ENCODE measurements at places on chromosomes 4 and X.

GRCh38 chrX:111180750-111181240 is 84.8 kb downstream of the PAK3 start:
- no peak for DNase-seq

DNA sequence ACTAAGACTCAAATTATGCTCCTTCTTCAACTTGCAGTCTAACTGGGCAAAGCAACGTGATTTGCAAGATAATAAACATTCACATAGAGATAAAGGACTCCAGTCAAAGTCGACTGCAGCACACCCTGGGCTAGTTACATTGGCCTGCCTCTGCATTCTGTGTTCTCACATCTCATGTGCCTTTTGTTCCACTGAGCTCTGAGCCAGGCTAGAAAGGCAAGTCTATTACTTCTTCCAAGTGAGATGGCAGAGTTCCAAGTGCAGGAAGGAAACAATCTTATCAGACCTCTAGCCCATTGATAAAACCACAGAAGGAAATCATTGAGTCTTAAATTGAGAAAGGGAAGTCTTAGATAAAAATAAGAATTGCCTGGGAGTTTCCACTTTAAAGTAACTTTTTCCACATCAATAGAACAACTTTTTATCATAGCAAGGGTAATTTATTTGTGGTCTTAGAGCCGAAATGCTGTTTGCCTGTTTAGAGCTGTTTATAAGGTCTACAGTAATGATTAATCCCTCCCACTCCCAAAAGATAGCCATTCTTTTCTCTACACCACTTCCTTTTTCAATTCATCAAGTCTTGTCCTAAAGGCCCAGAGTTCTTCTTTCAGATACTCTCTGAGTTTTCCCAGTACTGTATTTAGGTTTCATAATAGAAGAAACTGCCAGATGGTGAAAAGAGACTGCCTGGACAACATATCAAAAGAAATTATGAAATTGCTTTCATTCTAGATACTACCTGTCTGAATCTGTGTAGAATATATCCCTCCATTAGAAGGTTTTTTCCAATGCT is 200.2 kb downstream of the GUCY2F start:
- no peak for DNase-seq

- no peak for DNase-seq
Measured at GRCh38 chr4:76952656-76953582, 3.4 kb downstream of the SEPTIN11 start.

DNA sequence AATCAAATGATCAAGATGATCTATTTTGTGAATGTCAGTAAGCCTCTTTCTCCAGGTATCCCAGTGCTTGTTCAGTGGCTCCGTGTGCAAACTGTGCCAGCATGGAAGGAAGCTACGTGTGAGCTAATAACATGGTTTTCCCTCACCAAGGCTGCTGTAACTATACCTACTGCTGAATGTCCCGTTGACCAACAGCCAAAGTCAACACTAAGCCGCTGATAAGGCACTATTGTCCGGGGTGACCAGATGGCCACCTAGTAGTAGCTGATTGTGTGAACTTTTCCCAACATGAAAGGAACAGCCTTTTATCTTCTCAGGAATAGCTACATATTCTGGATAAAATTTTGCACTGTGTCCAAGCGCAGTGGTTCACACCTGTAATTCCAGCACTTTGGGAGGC is 58.0 kb upstream of the ABCG2 start:
- no peak for DNase-seq

GRCh38 chrX:45811326-45811725 is 610.6 kb upstream of the DIPK2B start:
- no peak for DNase-seq

DNA sequence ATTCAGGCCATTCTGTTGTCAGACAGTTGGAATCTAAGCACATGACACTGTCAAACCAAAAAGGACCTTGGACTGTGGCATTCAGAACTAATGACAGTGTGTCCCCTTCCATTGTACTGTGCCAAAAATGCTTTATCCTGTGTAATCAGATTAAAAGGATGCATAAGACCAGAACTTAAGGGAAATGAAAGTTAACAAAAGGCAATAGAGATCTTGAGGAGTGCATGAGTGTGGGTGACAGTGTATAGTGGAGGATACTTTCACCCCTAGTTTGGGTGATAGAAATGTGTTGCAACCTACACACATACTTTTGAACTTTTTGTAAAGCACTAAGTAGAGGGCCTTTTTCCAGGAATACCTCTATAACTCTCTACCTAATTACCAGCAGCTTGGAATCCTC is 4.5 kb downstream of the CYSLTR1 start:
- no peak for DNase-seq

GRCh38 chr4:120847019-120847582 is 75.4 kb downstream of the PRDM5 start:
- no peak for DNase-seq

GRCh38 chr4:8574796-8575370 is 5.3 kb upstream of the GPR78 start:
- DNase-seq = no peak

GRCh38 chr4:75745161-75745560 is 20.8 kb downstream of the USO1 start:
- DNase-seq = no peak

DNA sequence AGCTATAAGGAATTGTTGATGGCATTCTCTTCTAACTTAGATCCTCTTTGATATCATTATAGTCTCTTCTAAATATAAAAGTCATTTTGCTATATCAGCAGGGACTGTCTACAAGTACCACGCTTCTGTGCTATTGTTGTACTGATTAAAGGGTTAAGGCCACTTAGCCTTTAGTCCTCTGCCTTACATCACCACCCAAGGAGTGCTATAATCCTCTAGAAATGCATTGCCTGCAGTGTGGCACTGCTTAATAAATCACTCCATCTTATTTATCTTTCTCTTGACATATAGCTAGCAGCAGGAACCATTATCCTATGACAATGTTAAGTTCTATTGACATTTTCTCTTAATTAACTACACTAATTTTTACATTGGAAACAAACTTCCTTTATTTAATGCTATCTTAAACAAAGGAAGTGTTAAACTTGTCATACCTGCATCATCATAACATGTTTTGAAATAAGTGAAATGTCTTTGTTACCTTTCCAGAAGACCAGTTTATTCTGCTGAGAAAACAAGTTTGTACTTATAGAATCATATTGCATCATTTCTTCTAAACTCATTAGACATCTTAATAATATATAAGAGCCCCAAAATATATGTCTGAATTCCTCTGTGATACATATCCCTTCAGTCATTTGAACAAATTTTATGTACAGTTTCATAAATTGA is 360.9 kb upstream of the ATOH1 start:
- DNase-seq = no peak

GRCh38 chrX:149629730-149630387 is 1.7 kb downstream of the TMEM185A start:
- no peak for DNase-seq

DNA sequence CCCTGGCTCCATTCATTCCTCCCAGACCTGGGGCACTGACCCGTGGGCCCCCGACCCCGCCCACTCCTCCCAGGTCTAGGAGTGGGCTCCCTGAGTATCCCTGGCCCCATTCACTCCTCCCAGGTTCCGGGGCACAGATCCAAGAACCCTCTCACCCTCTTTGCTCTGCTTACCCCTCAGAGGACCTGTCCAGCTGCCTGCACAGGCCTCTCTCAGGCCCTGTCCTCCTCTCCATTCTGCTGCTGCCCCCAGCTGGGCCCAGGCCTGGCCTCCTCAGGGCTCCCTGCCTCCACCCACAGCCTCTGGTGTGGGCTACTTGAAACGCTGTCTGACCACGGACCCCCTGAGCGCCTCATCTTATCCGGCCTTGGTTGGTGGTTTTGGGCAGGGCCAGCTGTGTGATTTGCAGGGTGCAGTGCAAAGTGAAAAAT is 217.7 kb upstream of the PSAPL1 start:
- DNase-seq = no peak

DNA sequence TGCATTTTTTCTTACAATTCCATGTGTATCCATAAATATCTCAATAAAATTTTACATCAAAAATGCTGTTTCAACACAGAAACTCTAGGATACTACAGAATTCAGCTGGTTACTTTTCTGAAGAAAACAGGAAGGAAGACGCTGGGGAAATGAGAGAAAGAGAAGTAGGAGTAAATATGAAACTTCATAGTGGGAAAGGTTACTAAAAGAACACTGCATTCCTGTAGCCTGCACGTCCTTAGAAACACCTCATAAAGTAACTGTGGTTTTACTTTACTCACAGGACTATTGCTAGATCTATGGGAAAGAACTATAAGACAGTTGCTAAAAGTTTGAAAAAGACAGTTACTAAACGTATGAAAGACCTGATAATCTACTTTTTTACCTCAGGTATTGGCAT is 23.1 kb downstream of the ATP11C start:
- no peak for DNase-seq

DNA sequence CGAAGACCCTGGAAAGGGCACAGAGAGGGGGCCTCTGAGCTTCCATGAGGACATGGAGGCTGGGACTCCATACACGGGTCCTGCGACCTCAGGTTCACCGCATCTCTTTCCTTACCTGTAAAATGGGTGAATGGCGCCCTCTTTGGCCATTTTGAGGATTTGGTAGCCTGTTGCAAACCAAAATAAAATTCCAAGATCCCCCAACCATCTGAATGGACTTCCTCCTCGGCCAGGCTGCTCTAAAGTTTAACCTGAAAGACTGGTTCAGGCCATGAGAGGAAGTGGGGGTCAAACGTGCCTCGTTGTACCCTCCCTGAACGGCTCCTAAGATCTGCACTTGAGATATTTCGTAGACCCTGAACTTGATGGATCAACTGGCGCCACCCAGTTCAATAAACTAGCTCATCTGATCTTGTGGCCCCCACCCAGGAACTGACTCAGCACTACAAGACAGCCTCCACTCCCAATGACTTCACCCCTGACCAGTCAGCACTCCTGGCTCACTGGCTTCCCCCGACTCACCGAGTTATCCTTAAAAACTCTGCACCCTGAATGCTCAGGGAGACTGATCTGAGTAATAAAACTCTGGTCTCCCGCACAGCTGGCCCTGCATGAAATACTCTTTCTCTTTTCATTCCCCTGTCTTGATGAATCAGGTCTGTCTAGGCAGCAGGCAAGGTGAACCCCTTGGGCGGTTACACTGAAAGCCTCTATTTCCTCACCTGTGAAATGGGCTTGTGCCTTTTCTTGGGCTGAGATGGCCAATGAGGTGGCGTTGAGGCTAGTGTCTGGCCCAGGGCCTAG is 32.9 kb upstream of the GPR78 start:
- DNase-seq = no peak

GRCh38 chrX:70352496-70352895 is 62.6 kb downstream of the KIF4A start:
- DNase-seq = no peak

DNA sequence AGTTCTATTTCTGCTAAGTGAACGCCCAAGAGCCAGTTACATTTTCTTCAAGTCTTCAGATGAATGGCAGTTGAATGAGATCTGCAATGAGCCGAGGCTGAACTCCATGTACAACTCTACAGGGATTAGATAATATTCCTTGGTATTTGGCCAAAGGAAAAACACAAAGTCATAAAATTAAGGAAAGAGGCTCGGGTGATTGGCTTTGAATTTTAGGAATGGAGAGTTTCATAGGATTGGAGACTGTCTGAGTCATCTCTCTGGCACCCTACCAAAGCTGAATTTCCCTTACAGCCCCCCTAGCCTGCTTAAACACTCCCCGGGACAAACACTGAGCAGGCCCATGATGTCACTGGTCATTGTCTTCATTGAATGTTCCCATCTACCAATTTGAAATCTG is 188.0 kb upstream of the C1QTNF7 start:
- DNase-seq = no peak

GRCh38 chrX:20128670-20129069 is 12.0 kb upstream of the MAP7D2 start:
- no peak for DNase-seq

DNA sequence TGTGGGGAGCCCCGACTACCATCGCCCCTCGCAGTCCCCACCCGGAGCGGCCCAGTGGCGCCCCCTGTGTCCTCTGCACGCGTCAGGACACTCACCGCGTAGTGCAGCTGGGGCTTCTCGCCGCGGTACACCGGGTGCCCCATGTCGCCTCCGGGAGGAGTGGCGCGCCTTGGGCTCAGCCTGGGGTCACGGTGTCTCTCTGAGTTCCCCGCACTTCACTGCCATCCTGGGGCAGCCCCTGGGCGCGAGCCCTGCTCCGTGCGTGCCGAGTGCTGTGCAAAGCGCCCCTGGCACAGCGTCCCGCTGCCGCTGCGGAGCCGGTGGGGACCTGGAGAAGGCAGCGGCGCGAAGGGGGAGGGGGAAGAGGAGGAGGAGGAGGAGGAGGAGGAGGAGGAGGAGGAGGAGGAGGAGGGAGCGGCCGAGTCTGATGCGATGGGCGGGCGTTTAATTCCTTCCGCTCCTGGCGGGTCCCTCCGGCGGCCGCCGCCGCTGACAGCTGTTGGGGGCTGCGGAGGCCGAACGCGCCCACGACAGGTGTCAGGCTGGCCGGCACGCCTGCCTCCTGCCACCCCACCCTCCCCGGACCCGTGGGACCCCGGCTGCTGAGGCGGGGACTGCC is 134.3 kb downstream of the AMELX start:
- DNase-seq = no peak

DNA sequence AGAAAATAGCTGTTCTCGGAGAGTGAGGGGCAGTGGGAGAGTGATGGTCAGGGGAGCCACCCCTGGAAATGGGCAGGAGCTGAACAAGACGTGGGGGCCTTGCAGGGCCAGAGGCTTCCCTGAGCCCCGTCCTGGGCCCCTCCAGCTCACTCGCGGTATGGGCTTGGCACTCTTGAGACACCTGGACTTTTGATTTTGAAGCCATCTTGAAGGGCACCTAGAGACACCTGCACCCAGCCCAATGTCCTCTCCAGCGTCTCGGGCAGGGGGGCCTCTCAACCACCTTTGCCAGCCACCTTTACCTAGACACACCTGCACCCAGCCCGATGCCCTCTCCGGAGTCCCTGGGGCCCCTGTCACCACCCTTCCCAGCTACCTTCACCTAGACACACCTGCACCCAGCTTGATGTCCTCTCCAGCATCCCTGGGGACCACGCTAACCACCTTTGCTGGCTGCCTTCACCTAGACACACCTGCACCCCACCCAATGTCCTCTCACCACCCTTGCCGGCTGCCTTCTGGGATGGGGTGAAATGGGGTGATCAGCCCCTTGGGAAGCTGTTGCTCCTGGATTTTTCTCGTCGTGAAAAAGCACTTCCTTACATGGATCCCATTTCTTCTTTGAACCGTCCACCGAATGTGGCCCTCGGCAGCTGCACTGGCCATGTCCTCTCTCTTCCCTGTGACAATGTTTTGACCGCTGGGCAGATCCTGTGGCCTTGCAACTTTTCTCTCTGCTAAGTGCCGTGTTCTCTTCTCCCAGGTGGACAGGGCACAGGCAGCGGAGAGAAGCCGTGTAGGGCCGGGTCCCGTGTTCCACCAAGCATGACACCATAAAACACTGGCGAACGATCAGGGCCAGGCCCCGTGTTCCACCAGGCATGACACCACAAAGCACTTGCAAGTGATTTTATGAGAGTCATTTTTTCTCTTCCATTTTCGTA is 47.5 kb downstream of the CPZ start:
- no peak for DNase-seq

DNA sequence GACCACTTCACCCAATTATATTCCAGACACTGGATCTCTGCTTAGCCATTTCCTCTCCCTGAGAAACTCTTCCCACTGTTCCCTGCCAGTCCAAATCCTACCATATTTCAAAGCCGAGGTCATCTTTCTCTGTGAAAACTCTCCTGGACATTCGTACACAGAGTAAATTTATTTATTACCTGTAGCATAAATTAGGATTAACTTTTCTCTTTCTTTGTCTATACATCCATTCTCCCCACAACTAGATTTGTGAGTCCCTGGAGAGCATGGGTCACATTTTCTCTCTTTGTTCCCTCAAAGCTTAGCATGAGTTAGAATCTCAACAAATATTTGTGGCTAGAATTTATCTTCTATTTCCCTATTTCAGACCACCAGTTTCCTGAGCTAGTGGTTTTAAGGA is 27.8 kb upstream of the SMIM10 start:
- no peak for DNase-seq

- no peak for DNase-seq
Measured at GRCh38 chr4:78057135-78057599, at the start of gene FRAS1. Gene FRAS1 (plus strand): TSS chr4:78057323. CDS start chr4:78058010, 687 bp downstream.
